Cardiac fibroblast (primary cell): ENCODE measurements at places on chromosomes 3 and 15.

DNA sequence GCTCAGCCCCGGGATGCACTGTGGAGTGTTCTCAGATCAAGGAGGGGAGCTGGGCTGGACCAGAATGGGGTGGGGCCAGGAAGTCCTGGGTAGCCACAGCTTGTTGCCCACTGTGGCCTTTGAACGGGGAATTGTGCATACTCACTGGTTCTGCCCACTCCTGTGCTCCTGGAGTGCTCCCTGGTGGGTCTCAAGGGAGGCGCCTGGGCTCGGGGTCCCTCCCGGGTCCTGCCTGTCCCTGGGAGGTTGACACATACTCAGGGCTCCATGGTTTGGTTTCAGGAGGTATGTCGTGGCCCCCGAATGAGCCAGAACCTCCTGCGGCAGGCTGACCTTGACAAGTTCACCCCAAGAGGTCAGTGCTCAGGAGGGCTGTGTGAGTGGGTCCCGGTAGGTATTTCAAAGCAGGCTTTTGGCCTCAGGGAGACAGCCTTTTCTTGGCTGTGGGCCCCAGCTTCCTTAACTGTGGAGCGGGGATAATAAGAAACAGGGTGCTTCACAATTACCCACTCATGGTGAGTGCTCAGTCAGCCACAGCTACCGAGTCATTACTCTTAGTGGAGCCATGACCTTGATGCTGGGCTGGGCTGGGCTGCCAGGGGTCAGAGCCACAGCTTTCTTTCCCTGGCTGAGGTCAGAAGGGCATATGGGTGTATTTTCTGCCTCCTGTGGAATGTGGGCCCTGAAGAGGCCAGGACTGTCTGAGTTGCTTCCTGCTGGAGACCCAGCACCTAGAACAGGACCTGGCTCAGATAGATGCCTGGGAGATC lies 7.6 kb downstream of the DNAH1 start:
- DNase-seq, result no peak

DNA sequence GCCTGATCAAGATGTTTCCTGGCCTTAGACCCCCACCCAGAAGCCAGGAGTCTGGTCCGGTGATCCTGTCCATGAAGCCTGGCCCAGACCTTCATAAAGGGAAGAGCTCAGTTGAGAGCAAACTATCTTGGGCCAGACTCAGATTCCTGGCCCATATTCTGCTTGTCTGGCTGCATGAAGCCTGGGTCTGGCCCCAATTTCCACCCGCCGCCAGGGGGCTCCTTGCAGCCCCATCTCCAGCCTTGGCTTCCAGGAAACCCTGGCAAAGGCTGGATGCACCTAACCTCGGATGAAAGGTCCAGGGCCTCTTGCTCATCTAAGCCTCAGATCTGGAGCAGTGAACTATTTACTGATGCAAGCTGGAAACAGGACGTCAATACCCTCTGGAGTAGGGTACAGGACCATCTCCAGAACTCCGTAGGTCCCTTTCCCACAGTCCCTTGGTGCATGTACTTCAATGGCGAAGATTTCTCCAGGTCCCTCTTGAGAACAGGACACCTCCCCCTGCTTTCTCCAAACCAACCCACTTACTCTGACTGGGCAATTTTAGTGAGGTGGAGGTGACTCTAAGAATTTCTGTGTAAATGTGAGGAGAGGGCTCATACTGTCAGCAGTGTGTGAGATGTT lies 5.6 kb downstream of the FOXL2 start:
- peak; percentile 60 for DNase-seq

DNA sequence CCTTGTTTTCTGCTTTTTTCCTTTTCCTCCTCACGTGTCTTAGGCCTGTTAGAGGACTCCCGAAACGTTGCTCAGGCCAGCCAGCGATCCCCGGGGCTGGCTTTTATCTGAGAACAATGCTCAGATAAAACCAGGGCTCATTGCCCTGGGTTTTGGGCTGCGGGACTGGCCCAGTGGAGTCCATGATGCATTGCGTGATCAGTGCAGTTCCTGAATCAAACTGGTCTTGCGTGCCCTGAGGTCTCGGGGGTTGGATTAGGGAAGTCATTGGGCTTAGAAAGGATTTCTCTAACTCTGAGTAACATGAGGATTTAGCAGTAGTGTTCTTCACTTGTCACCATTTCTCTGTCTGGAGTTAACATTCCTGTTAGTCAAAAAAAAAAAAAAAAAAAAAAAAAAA lies 66.3 kb downstream of the CCR1 start:
- DNase-seq, result no peak

GRCh38 chr3:148219999-148220398 lies 477.7 kb upstream of the AGTR1 start:
- no peak for DNase-seq

DNA sequence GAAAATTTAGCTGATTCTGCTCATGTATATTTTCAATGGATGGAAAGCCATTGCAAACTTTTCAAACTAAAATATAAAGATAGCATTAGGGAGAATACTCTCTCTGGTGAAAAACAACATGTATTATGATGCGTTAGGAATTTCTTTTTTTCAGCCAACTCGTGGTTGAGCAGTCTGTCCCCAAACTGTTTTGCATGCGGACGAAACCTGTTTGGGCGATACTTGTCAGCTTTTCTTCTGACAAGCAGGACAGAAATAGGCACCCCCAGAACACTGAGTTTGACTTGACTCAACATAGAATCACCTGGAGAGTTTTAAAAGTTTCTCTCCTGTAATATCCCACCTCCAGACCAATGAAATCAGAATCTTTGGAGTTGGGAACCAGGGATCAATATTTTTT lies 417.5 kb upstream of the TPRG1 start:
- no peak for DNase-seq

- DNase-seq, result no peak
Observed at GRCh38 chr3:54008744-54009143, 113.6 kb upstream of the CACNA2D3 start.

DNA sequence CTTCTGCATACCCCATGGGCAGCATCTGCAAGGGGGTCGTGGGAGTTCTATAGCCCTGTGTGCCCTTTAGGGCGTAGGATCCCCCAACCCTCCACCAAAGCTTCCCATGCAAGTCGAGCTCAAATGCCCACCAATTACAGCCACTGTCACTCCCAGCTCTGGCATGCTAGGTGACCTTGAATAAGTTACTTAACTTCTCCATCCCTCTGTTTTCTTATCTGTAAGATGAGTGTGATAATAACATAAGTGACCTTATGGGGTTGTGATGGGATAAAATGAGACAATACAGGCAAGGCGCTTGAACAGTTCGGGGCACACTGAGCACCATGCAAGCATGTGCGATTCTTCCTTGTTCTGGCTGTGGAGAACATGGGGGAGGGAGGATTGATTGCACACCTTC lies 74.8 kb upstream of the POMGNT2 start:
- no peak for DNase-seq

DNA sequence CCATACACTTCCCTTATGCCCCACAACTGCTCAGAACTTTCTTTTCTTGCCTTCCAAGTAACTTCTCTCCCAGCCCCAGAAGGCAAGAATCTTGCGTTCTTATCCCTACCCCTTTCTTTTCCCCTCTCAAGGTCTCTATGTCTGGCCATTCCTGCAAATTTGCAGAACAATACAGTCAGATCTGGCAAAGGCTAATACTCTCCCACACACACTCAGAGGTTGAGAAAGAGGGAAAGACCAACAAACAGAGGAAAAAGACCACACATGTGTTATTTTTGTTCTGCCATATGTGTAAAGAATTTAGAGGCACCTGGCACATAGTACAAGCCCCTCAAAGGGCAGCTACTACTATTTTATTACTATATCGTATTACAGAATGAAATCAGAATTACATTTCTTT lies 25.7 kb downstream of the GJD2 start:
- no peak for DNase-seq
